WTC11 (cell line): ENCODE measurements at places on chromosomes 12 and 14.

DNA sequence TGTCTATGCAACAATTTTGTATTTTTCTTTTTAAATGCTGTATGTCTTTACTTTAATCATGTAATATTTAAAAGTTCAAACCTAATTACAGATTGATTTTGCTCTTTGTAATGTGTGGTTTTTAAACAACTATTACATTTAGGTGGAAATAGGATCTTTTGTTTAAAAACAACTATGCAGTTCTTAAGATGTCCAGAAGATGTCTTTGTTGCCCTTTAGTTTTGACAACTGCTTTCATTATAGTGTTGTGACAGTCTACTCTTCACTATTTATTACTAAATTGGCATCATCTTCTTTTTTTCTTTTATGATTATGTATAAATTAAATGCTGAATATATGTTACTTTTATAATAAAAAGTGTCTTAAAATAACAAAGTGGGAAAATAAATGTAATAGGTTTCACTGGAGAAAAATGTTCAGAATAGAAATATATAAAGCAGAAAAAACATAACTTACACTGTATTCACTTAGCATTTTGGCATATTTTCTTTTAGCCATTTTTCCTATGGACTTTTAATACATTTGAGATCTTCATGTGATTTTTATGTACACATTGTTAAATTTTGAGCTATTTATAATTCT is 27.1 kb upstream of the PCNX4 start:
- DNase-seq, result no peak

DNA sequence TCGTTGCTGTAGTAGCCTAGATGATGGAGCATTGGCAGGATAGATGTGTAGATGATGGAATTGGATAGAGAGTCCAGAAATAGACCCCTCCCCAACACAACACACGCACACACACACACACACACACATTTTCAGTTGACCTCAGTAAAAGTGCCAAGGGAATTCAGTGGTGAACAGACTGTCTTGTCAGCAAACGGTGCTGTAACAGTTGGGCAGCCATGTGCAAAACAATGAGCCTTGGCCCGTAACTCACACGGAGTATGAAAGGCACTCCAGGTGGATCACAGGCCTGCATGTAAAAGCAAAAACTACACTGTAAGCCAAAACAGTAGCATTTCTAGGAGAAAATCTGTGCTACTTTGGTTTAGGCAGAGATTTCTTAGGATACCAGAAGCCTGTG is 87.8 kb downstream of the DDX51 start:
- no peak for DNase-seq

GRCh38 chr14:80215756-80216581 is 4.7 kb upstream of the DIO2 start:
- no peak for DNase-seq

- no peak for DNase-seq
These were observed 44.0 kb downstream of the CCER1 start for GRCh38 chr12:90910958-90911357.

DNA sequence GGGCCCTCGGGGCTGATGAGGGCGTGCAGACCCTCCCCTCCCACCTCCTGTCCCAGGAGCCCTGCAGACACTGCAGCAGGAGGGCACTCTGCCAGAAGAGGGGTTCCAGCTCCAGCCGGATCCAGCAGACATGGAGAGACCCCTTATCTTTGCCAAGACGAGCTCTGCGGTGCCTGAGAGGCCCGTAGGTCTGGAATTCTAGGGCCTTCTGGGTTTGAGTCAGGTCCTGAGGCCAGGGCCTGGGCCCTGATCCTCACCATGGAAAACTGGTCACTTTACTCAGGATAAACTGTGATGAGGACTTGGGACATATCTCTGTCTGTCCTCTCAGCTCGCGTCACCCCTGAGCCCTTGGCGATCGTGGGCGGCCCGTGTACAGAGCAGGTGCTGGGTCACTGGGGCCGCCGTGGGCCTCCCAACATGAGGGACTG is 13.8 kb downstream of the MEG3 start:
- no peak for DNase-seq

DNA sequence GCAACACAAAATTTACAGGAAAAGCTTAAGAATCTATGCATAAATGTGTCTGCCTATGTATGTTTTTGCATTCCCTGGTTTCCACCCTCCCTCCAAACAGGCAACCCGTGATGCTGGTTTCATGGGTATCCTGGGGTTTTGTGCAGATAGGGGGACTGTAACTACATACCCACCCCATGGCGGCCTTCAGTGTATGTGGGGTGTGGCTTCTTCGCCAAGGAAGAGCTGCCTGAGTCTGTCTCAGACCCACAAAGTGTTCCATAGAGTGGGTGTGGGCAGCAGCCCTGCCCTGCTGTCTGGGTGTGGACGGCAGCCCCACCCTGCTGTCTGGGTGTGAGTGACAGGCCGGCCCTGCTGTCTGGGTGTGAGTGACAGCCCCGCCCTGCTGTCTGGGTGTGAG is 174.8 kb downstream of the ADGRD1 start:
- DNase-seq, result no peak

GRCh38 chr12:69994724-69995173 is 169.7 kb downstream of the MYRFL start:
- no peak for DNase-seq

DNA sequence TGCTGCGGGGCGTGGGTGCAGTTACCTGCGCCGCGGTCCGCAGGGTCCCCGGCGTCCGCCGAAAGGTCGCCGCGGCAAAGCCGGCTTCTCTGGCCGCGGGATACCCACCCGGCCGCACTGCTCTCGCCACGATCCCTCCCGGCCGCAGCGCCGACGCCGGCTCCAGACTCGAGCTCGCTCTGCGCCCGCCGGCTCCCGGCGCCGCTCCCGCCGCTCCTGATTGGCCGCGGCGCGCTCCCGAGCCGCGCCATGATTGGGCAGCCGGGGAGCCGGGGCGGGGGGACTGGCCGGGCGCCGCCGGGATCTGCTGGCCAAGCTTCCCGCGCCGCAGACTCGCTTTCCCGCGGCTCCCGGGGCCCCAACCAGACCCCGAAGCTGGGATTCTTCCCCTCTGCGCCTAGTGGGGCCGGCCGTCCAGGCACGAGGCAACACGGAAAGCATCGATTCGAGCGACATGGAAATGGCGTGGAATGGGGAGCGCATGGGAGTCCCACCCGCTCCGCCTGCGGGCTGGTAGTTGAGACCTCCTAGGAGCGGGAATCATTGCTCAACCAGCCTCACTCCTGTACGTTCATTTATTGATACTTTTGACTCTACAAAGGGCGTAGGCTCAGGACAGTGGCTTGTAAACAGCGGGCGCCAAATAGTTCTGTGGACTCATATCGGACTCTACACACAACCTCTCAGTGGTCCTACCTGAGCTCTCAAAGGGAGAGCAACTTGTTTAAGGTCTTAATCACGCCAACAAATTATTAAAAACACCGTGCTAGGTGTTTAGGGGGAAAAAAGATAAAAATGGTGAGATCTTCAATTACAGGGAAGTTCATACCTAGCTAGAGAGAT is 36.4 kb upstream of the STON2 start:
- DNase-seq, result peak; percentile 84

DNA sequence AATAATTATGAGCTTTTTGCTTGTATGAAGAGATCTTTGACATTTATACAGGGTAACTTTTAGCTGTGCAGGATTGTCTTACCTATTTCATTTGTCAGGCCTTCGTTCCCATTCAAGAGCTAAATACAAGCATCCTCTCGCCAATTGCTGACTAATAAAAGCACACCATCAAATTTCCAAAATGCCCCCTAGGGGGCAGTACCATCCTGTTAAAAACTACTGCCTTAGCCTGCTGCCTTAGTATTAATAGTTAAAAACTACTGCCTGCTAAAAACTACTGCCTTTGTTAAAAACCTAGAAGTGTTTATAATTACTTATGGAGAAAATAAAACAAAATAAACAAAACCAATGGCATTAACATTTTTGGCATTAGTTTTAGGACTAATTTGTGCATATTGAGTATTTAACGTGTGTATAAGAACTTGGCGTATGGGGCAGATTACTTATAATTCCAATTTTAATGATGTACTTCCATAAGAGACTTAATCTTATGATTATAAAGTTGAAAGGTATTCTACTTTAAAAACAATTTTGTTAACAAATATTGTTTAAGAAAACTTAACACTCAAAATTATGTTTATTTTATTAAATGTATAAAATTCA is 3.0 kb upstream of the IFI27L2 start:
- peak; percentile 50 for DNase-seq

- DNase-seq, result no peak
These were observed 195.8 kb upstream of the PZP start for GRCh38 chr12:9404031-9404430.

- no peak for DNase-seq
These were observed 2.3 kb upstream of the NAA30 start for GRCh38 chr14:57388067-57388466.

GRCh38 chr14:33691907-33692306 is 259.0 kb downstream of the EGLN3 start:
- DNase-seq, result no peak

DNA sequence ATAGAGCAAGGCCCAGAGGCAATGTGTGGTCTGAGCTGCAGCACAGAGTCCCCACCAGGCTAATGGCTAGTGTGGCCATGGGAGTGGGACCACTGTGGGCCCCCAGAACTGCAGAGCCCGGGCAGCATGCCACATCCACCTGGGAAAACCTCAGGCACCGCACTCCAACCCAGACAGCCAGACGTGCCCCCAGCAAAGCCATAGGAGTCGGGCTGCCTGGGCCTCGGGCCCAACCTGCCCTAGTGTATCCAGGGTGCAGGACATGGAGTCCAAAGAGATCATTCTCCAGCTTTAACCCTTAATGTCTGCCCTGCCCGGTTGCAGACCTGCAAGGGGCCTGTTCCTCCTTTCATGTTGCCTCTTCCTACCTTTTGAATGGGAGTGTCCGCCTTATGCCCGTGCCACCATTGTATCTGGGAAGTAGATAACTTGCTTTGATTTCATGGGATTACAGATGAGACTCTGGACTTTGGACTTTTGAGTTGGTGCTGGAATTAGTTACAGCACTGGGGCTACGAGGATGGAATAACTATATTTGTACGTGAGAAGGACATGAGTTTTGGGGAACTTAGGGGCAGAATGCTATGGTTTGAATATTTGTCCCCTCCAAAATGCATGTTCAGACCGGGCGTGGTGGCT is 29.1 kb upstream of the DEGS2 start:
- no peak for DNase-seq

GRCh38 chr12:105418821-105419291 is 88.4 kb downstream of the C12orf75 start:
- DNase-seq, result no peak

DNA sequence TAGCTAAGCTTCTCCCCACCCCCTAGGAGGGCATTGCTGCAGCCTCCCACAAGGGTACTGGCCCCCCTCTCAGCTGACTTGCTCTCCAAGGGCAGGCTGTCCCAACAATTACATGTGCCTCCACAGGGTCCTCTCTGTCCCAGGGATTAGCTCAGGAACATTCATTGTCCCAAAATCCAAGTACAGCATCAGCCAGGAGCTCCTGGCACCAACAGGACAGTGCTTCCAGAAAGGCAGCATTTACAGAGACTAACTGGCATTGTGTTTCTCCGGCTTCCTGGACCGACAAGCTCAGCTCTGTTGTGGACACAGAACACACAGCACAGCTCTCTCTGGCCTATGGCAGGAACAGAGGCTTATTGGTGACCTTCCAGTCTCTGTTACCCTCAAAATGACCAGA is 21.7 kb downstream of the ABCD4 start:
- DNase-seq, result no peak

DNA sequence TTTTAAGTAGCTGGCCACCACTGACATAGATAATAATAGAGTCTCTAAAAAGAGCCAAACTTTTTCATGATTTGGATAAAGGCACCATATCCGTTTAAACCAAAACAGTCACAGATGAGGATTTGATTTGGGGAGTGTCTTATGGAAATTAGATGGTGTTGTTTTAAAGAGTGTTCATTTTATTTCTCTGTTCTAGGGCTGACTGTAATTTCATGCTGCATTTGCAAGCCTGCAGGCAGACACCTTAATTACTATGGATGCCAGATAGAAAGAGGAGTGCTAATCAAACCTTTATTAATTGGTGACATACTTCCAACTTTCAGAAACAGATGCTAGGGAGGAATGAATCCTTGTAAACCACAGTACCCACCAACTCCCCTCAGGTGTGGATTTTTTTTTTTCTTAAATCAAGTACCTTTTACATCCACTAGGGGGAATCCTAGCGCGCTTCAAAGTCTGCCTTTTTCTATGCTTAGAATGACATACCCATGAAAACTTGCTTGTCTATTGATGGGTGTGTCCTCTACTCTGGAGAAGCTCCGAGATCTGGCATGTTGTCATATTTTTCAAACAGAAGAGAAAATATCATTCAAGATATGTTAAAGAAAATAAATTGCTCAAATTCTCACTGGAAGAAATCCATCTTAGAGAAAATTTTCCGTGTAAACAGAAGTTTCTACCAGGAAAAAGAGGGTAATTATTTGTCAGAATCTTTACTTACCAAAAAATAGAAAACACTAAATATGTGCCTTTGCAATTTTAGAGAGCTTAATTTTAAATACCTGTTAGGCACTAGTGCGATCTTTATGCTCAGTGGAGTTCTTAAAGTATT is 14.2 kb upstream of the PLXNC1 start:
- DNase-seq, result no peak

- no peak for DNase-seq
These were observed 125.8 kb downstream of the C12orf42 start for GRCh38 chr12:103369929-103370328.

DNA sequence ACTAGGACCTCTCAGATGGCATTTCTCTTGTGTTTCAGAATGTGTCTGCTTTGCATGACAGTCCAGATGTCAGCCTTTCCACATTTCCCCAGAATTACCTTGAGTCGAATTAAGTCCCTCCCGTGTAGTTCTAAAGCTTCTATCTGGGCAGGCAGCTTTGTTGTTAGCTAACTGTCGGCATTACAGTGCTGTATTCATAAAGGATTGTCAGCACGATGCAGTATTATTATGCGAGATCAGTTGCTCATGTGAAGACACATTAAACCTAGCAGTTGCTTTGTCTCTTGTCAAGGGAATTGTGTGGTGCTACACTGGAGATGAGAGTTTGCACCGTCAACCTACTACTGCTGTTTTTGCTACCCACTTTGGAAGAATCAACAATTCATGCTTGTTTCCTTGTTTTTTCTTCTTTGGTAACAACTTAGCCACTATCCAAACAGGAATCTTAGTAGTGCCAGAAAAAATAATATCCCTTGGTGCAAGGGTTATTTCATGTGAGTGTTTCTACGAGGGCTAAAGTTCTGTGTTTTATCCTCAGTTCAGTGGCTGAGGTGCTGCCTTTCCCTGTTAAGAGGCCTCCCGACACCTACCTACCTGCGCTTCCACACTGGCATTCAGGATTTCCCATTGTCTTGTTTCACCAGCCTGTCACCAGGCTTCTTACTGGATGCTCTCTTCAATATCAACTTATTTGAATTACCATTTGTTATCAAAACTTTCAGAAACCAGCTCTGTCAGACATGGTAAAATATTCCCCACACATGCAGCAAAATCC is 297.9 kb upstream of the G2E3 start:
- no peak for DNase-seq

DNA sequence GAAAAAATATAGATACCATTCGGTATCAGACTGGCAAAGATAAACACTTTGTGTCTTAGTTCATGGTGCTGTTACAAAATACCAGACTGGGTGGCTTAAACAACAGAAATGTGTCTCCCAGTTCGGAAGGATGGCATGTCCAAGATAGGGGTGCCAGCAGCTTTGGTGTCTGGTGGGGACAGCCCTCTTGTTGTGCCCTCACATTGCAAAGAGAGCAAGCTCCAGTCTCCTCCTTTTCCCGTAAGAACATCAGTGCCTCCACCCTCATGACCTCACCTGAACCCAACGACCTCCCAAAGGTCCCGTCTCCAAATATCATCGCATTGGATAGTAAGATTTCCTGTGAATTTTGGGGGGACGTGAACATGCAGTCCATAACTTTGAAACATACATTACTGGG is 12.4 kb downstream of the ZBTB42 start:
- DNase-seq, result no peak
